HFFc6 (cell line): ENCODE measurements at places on chromosomes 11 and 22.

DNA sequence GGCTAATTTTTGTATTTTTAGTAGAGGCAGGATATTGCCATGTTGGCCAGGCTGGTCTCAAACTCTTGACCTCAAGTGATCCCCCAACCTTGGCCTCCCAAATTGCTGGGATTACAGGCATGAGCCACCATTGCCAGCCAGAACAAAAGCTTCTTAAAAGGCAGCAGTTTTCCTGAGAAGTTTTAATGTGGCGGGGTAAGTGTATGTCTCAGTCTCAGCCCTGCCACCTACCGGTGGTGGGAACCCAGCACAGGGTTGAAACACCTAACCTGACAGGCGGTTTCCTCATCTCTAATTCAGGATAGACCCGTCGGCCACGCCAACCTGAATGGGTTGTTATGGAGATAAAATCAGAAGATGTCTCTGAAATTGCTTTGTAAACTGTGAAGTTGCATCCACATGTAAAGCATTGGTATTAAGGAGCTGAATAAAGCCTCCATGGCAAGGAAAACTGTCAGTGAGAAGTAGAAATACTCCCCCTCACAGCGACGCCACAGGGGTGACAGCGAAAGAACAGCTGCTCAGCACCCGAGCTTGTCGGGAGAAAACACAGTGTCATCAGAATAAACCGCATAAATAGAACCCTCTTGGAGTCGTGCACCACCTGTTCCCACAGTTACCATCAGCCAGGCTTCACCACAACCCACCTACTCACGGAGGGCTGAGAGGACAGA is 165.9 kb upstream of the NCAM1 start:
- DNase-seq: peak; percentile 1

- DNase-seq: no peak
Measured at GRCh38 chr11:70494559-70495350, 96.4 kb downstream of the CTTN start.

GRCh38 chr11:48073031-48073861 is 92.9 kb downstream of the PTPRJ start:
- DNase-seq: no peak

- no peak for DNase-seq
Measured at GRCh38 chr11:86431258-86431657, 56.6 kb downstream of the CCDC81 start.

- DNase-seq: no peak
Measured at GRCh38 chr22:46180370-46181137, 30.2 kb downstream of the PPARA start.

- DNase-seq: no peak
Measured at GRCh38 chr11:134393638-134394037, 18.4 kb downstream of the B3GAT1 start.

DNA sequence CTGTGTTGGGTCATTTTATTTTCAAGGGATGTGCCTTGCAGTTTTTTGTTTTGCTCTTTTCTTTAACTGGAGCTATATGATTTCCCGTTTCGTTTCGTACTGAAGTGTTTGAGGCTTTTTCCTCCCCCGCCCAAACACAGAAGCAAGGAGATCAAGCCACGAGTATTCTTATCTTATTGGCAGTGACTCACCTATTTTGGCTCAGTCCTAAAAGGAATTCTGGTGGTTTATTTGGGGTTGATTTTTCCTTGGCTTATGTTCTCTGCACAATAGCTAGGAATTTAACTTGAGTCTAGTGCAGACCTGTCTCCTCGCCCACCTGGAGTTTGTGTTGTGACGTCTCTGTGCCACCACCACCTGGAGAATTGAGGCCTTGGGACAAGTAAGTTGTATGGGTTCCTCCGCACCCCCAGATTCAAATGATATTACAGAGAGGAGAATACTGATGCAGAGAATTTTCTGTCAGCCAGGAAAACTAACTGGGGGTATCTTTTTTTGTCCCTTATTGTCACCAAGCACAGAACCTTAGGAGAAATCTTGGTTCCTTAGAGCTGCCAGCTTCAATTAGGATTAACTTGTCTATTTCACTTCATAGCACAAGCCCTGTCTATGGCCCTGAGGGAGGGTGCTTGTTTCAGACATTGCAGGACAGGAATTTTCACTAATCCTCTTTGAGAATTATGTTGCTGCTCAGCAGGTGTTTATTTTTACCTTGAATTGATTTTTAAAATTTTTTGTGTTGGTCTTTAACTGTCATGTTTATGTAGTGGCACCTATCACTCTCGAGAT is 90.4 kb upstream of the BIRC3 start:
- peak; percentile 42 for DNase-seq

DNA sequence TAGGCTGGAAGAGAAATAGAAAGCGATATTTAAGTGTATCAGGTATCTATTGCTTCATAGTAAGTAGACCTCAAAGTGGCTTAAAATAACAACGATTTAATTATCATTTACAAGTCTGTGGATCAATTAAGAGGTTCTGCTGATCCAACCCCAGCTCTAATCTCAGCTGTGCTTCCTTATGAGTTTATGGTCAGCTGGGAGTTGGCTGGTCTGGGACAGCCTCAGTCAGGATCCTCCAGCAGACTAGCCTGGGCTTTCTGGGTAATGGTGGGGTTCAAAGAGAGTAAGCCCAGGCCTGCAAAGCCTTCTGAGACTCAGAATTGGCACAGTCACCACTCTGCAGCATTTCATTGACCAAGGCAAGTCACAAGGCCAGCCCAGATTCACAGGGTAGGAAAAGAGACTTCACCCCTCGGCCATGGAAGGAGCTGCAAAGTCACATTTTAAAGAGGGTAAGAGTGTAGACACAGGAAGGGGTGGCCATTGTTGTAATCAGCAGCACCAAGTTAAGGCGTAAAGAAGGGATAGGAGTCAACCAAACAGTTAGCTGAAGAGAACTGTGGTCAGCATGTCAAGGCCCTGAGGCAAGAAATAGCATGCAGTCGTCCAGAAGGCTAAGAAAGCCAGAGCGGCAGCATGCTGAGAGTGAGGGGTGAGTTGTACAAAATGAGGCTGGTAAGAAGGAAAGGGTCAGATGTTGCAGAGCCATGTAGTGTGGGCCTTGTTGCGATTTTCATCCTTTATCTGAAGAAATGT is 168.2 kb downstream of the ETS1 start:
- DNase-seq: no peak

GRCh38 chr11:7314811-7315604 is 63.3 kb downstream of the SYT9 start:
- DNase-seq: no peak

DNA sequence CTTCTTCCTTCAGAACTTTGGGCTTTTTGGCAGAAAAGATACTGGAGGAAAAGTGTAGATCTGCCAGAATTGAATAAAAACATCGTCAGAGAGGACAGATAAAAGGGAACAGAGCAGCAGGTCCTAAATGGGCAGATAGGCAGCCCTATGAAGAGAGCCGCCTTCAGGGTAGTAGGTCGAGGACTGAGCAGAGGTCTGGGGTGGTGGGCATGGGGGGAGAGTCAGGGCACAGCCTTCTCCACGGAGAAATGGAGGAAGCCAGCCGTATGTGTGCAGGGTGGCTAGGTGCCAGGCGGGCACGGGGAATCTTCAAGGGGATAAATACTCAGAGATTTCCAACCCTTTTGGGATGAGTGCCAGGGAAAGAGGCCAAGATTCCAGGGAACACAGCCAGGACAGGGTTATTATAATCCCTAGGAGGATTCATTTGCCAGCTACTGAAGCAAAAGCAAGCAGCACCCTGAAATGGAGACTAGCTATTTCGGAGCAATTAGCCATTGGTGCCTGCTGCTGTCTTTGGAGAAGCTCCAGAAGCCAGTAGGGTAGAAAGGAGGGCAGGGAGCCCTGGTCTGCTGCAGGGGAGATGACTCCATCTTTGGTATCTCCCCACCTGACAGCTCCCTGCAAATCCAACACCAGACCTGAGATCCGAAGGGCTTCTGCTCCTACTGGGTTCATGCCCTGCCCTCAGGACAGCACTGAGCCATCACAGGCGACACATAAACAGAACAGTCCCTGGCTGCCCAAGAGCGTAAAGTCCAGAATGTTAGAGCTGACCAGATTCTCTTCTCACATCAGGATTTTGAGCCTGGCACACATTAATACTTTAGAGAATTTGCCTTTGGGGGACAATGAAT is 174.5 kb upstream of the NTM start:
- peak; percentile 37 for DNase-seq
